ENCODE measurements at places on chromosomes 1 and 21.

DNA sequence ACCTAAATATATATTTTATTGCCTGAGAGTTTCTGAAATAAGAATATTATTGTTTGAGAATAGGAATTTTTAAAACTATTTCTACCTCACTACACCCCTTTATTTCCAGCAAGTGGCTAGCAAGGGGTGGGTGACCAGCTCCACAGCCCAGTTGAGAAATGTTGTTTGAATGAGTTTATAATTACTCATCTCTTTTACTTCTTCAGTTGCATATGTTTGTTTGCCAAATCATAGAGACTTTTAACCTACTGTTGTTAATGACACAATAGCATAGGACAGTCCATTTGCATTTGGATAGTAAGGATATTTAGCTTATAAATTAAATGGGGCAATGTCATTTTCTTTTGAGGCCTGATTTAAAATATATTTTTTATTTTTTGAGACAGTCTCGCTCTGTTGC is 127.8 kb downstream of the NRDC start:
- no peak for DNase-seq

DNA sequence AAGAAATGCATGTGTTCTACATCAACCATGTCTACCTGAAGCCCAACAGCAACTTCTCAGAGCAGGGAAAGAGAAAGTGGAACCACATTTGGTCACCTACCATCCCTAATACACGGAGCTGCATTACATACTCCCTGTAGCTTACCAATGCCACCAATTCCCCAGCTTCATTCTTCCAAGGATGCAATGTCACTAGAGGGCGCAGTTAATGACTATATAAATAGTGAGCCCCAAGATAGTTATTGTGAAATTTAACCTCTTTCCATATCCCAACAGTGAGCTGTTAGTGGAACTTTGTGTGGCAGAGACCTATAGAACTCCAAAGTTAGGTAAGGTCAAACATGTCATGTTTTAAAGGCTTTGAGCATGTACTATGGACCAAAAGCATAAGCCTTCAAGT is 618.3 kb downstream of the SMYD3 start:
- DNase-seq: peak; percentile 23

DNA sequence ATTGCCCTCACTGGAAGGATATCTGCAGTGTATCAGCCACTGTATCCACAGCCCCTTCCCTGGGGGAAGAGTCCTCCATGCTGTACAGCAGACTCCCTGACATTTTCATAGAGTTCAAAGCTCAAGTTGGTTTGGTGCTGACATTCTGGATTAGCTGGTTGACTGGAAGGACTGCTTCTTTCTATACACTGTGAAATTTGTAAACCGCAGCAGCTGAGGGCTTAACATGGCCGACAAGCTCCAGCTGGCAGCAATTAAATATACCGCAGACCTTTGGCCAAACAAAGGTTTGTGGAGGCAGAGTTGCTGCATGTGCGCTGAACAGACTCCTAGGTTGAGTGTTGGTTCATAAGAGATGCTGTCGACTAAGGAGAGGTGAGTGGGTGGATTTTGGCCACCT is 126.4 kb downstream of the DHRS3 start:
- no peak for DNase-seq

DNA sequence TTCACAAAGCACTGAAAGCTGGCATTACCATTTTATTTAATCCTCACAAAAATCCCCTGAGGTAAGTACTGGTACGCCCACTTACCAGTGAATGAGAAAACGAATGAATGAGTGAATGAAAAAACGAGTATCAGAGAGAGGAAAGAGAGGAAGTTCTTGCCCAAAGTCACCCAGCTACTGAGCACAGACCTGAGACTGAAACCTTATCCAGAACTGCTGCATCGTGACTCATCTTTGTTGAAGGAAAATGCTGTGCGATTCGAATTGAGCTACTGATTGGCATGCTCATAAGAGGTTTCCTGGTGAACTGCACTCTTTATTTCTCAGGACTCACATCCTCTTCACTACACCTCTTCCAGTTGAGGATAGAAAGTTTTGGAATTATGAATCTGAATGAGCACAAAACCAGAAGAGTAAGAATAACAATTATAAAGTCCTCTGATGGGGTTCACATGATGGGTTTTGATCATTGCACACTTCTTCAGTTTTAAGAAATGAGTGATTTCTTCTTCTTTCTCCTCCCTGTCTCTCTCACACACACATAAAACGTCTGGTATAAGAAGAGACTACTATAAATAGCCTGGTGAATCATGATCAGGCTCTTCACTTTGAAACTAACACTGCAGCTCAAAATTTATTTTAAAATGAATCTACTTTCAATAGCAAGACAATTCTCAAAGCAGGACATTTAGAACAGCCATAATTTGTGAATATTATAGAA is 32.1 kb downstream of the IL12RB2 start:
- no peak for DNase-seq

GRCh38 chr1:3001471-3002348 is 19.6 kb upstream of the ACTRT2 start:
- no peak for DNase-seq

DNA sequence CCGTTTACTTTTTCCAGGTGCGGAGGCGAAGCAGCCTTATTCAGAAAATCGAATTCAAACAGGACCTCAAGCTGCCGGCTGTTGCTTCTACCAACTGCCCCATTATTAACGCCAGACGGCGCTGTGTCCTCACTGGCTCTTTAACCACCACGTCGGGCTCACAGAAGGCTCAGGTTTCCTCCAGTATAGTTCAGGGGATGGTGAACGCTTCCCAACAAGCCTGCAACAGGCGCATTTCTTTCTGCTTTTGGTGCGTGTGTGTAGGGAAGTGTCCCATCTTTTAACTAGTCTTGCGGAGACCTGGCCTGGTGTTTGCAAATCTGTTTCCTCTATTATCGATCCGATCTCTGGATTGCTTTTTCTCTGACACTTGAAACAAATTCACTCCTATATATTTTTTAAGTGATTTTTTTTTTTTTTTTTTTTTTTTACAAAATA is 791 bp upstream of the STUM start:
- peak; percentile 79 for DNase-seq

DNA sequence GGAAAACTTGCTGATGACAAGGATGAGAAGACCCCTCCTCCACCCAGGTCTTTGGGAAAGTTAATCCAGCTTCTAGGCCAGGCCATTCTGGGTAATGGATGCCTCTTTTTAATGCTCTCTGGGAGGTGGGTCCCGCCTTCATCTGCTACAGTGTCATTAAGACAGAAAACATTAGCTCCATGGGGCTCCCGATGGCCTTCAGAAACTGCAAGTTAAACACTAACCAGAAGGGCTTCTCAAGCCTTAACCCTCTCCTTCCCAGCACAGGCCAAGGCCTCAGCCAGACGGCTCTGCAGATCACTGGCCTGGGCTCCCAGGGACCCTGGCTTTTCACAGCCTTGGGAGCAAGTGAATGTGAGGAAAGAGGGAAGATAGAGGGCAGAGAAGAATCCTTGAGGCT is 364.9 kb downstream of the MATN1 start:
- DNase-seq: no peak

GRCh38 chr1:44641126-44642102 is 32.9 kb downstream of the TMEM53 start:
- no peak for DNase-seq

DNA sequence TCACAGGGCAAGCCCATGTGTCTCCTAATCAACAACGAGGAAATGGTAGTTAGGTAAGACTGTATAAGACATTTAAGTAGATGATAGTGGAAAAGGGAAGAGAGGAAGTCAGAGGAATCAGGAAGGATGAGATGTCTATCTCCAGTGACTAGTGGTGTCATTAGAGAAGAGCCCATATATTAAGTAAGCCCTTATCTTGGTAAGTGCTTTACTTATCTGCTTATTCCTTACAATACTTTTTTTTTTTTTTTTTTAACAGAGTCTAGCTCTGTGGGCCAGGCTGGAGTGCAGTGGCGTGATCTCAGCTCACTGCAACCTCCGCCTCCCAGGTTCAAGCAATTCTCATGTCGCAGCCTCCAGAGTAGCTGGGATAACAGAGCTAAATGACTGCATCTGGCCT is 29.5 kb downstream of the RNF11 start:
- no peak for DNase-seq

- DNase-seq: no peak
Observed at GRCh38 chr1:179955731-179956130, 1.1 kb downstream of the CEP350 start.

DNA sequence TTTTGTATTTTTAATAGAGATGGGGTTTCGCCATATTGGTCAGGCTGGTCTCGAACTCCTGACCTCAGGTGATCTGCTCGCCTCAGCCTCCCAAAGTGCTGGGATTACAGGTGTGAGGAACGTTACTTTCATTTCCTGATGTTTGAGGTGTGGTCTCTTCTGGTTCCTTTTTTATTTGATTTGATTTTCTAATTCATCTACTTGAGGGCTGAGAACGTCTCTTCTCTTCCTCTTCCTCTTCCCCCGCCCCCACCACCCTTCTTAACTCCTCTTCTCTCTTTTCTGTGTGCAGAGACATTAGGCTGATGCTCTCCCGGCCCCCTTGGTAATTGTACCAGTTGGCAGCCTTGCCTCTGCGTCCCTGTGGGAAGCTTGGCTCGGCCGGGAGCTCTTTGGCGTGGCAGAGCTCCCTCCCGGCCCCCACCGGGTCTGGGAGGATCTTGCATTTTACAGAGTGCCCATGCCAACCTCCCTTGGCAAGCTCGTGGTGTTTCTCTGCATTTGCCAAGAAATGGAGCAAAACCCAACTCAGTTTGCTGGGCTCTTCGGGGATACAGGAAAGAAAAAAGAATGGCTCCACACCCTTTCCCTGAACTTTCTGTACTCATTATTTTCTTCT is 19.9 kb downstream of the CRYAA start:
- DNase-seq: no peak

- no peak for DNase-seq
Observed at GRCh38 chr1:211543025-211543424, 35.9 kb downstream of the SLC30A1 start.

DNA sequence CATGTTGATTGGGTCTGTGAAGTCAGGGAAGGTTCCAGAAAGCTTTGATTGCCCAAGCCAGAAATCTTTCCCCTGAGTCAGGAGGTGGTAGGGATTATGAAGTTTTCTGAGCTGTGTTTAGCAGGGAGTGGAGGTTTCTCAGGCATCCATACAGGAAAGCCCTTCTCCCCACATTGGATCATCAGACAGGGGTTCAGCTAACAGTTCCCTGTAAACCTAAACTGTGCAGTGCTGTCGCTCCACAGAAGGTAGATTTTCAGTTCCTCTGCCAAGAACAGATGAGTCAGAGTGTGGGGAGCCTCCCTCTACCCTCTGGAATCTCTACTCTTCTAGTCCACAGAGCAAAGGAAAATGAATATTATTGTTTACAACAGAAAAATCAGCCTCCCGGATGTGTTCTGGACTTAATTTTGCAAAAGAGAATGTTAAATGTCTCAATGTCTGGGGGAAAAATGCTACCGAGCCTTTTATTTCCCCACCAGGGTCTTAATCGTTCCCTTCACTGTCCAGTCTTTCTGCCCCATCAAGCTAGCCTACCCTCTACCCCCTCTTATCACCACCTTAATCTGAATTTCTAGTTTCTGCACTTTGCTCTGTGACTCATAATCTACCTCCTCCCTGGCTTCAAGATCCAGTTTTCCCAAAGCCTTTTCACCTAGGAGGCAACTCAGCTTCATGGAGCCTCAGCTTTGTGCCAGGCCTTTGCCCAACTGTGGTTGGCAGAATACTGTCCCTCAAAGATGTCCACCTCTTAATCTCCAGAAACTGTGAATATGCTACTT is 355.6 kb downstream of the PRDM2 start:
- DNase-seq: peak; percentile 4

- DNase-seq: no peak
Observed at GRCh38 chr1:31755850-31756492, 8.2 kb downstream of the ADGRB2 start.

GRCh38 chr1:89804642-89805237 is 16.1 kb upstream of the LRRC8D start:
- DNase-seq: peak; percentile 65

- DNase-seq: no peak
Observed at GRCh38 chr1:156493742-156494141, 6.8 kb downstream of the MEF2D start.

- DNase-seq: no peak
Observed at GRCh38 chr1:71193153-71193552, 112.3 kb upstream of the ZRANB2 start.

DNA sequence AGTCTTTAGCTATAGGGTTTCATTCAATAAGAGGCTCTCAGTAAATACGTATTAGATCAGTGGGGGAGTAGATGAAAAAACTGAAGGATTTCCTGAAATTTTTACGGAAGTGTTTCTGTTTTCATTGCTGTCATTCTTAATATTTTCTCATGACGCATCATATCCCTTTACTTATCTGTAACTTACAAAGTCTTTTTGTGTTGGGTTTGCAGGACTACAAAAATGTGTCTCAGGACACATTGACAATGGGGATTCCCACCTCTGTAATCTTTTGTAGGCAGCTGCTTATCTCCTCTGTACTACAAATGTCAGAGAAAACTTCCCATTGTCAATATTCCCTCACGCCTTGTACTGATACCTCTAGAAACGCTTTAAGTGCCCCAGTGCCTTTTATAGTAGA is 35.5 kb downstream of the CRP start:
- DNase-seq: no peak

- DNase-seq: no peak
Observed at GRCh38 chr1:109750241-109750882, 9.5 kb upstream of the GSTM3 start.

GRCh38 chr1:103267266-103267665 is 158.9 kb upstream of the COL11A1 start:
- no peak for DNase-seq

DNA sequence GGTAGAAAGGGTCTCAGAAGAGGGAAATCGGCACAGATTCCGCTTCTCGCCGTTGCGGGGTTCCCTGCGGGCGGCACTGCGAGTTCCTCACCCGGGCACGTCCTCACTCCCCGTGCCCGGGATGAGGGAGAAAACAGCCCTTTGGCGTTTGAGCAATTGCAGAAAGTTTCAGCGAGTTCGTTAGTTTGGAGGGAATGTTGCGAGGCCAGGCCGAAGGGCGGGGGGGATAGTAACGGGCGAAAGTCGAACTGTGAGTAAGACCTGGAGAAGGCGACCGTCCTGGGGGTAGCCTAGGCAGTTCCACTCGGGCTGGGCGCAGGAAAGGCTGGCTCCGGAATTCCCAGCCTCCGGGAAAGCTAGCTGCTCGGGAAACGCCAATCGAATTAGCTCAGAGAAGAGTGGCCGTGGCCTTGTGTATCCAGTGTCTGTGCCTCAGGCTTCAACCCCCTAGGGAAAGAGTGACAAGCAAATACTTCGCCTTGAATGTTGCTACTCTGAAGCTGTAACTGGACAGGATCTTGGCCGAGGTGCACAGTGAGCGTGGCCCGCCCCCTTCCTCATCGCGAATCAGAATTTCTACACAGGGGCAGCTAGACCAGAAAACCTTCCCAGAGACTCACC is 787 bp downstream of the PTGFR start:
- no peak for DNase-seq

GRCh38 chr1:238063454-238063853 is 172.7 kb upstream of the ZP4 start:
- DNase-seq: no peak

GRCh38 chr1:9069326-9070100 is at the start of gene SLC2A5:
Gene SLC2A5 (minus strand): TSS chr1:9069635. CDS start chr1:9069536, 99 bp downstream.
- DNase-seq: no peak

DNA sequence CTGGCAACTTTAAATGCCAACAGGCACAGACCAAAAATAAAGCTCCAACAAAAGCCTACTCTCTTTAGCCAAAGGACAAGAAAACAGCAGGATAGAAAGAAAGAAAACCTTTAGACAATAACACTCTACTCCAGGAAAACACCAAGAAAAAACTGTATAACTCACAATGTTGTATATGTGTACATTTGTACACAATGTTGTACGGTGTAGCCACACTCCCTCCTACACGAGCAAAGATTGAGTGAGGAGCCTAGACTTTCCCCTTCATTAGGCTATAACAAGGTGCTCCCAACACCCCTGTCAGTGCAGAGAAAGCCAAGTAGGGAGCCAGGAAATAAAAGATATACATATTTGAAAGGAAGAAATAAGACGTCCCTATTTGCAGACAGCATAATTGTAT is 24.0 kb downstream of the GJA4 start:
- no peak for DNase-seq
